ENCODE measurements at places on chromosomes 6 and 20.

- DNase-seq: no peak
Measured at GRCh38 chr6:41100871-41101287, 28.1 kb downstream of the NFYA start.

DNA sequence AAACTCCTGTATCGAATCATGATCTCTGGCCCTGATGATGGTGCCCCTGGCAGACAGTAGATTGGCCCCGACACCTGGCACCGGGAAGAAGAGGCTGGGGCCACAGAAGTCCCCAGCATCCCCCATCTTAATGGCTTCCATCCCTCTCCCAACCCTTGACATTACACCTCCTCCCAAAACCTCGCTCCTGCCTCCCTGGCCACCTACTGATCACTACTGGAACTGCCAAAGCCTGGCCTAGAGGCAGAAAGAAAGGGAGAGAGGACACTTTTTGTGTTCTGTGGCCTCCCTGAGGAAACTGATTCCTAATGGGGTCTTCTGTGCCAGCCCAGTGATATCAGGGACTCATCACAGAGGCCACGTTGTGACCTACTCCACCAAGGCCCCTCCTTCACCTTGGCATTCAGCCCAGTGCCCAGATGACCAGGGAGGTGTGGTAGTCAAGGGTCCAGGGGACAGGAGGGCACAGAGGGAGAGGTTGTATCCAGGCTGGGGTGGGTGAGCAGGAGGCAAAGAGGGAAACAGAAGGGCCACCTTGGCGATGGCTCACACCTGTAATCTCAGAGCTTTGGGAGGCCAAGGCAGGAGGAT is 6.1 kb downstream of the C20orf173 start:
- no peak for DNase-seq

GRCh38 chr6:76772951-76773350 is 690.3 kb downstream of the HTR1B start:
- DNase-seq: no peak

DNA sequence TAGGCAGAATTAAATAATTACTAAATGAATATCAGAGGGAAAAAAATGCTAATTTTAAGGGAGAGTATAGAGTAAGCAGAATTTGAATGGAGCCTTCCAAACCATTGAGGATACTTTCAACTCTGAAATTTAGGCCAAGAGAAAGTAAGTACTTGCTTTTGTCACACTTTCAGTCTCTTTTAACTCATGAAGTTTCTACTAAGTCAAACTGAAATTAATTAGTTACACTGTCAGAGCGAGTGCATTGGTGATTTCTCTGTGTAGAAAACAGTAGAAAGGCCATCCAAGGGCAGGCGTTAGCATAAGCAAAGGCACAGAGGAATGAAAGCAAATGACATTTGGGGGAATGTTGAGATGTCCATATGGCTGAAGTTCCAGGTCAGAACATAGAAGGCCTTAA is 92.9 kb downstream of the PLEKHG1 start:
- no peak for DNase-seq

- DNase-seq: no peak
Measured at GRCh38 chr6:34657307-34657978, 39.1 kb downstream of the ILRUN start.

DNA sequence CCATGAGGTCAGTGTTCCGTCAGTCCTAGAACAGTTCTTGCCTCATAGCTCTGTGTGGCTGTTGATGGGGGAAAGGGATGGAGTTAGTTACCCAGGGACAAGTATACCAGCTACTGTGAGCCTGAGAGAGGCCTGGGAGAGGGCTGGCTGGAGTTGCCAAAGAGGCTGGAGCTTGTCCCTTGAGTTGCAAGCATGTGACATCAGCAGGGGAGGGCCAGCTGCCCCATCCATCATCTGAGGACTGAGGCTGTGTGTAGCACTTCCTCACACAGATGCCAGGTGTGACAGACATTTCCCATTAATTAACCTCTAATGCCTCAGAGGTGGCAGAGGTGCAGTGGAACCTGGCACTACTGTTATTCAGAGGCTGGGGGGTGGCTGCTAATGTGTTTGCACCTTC is 131.6 kb downstream of the PHACTR3 start:
- DNase-seq: no peak

DNA sequence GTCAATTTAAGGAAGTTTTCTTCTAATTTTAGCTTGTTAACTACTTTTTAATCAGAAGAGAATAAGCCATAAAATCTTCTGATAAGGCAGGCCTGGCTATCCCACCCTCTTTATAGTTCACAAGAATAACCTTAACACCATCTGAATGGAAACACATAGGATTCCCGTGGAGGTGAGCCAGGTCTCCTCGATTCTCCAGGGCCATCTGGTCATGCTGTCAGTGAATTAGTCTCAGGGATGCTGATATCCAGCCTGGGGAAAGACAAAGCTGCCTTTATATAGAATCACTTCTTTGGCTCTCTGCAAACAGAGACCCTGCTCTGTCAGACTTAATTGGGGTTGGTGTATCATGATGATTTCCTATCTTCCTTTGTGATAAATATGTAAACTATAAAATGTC is 30.1 kb upstream of the TAGAP start:
- DNase-seq: peak; percentile 35

GRCh38 chr20:45765307-45765875 is 26.3 kb downstream of the WFDC3 start:
- DNase-seq: no peak

DNA sequence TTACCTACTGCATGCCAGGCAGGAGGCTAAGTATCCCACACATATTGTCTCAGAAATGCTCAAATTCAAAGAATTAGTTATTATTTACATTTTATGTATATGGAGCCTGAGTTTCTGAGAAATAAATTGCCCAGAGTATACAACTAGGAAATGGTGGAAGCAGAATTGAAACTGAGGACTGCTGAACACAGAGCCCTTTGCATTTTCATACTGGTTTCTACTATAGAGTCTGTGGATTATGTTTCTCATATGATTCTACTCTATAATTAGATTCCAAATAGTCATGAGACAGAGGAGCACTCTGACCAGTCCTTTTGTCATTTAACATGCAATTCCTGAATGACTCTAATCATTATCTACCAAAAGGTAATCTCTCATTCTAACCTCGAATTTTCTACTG is 254.3 kb downstream of the LMBRD1 start:
- DNase-seq: no peak

GRCh38 chr6:28136585-28137504 is 4.8 kb upstream of the ZKSCAN8 start:
- DNase-seq: peak; percentile 74

- DNase-seq: no peak
Measured at GRCh38 chr20:40965671-40966070, 63.0 kb upstream of the TOP1 start.

Measured in cerebellar nuclear complex (tissue), 1 donor.